ENCODE measurements at places on chromosomes 7 and 10.
A peak's percentile ranks its signal among the peaks of the same experiment; 100 is the strongest.

GRCh38 chr7:23474094-23474828 is 4.0 kb upstream of the IGF2BP3 start:
- peak; percentile 89 for DNase-seq

- DNase-seq, result no peak
Observed at GRCh38 chr7:147279514-147279913, 1162.9 kb downstream of the CNTNAP2 start.

DNA sequence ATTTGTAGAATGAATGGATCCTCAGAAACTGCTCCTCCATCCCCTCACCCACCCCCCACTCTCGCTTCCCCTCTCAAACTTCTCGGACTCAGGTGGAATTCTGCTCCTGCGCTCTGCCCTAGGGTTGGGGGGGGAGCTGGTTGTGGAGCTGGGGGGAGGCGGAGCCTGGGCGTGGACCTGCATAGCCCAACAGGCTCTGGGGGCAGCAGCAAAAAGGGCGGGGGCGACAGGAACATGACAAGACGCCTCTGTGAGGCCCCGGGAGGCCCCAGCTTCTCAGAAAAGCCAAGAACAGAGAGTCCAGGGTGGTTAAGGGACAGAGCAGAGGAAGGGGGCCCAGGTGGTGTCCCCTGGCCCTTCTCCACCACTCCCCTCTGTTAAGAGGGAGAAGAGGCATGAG is 3.5 kb downstream of the TSC22D4 start:
- DNase-seq, result no peak

GRCh38 chr10:111677759-111678158 is 505.8 kb downstream of the GPAM start:
- no peak for DNase-seq

DNA sequence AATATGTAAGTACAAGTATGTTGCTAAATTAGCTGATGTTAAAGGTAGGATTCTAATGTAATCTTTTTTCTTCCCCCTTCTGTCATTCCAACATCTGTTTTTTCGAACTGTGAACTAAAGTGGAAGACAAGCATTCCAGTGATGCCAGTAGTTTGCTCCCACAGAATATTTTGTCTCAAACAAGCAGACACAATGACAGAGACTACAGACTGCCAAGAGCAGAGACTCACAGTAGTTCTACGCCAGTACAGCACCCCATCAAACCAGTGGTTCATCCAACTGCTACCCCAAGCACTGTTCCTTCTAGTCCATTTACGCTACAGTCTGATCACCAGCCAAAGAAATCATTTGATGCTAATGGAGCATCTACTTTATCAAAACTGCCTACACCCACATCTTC is 62.7 kb downstream of the WAC start:
- DNase-seq, result no peak

DNA sequence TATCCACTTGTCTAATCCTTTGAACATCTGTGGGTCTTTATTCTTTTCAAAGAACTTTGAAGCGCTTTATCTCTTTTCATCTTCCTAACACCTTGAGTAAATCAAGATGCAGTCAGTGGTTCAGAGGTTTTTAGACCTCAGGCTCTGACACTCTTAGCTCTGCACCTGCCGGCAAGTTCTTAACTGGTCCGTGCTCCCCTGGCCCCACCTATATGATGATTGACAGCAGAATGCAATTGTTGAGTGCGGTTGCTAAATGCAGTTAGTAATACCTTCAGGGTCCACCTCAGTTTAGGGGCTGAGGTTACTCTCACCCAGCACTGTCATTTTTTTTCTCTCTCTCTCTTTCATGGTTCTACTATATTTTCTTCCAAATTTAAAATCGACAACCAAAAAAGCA is 854.2 kb upstream of the AUTS2 start:
- DNase-seq, result no peak
